ENCODE measurements at places on chromosomes 16 and 17.

DNA sequence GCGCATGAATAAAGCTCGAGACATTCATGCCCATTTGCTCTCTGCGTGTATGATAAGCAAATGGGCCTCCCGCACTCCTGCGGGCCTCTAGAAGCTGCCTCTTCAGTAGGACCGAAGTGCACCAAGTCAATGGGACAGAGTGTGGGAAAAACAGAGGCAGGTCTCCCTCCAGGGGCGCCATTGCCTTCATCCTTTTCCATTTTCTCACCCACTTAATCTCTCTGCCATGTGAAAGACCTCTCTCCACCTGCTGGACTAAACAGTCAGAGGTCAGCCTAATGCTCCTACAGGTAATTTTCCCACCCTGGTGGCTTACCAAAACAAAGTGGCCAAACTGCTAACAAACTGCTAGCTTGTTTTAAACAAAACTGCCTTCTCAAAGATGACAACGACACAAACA is 210.9 kb downstream of the ZFHX3 start:
- no peak for DNase-seq

- no peak for DNase-seq
These were observed 239 bp downstream of the PIEZO1 start for GRCh38 chr16:88784856-88785105.

- DNase-seq = peak; percentile 42
These were observed 724 bp downstream of the UBE2I start for GRCh38 chr16:1309888-1310831.

- no peak for DNase-seq
These were observed 1226.0 kb downstream of the CDH8 start for GRCh38 chr16:60810250-60810649.

GRCh38 chr16:11360641-11361373 is 15.5 kb downstream of the RMI2 start:
- no peak for DNase-seq

GRCh38 chr17:18019838-18020154 is 19.2 kb downstream of the ATPAF2 start:
- no peak for DNase-seq

- DNase-seq = no peak
These were observed 143.1 kb upstream of the GSE1 start for GRCh38 chr16:85469929-85470590.

GRCh38 chr16:71439523-71439922 is 2.3 kb downstream of the TLE7 start:
- DNase-seq = no peak

GRCh38 chr16:59210955-59211541 is 476.9 kb upstream of the GOT2 start:
- DNase-seq = no peak

- no peak for DNase-seq
These were observed 42.1 kb upstream of the TAOK1 start for GRCh38 chr17:29347831-29348629.

- DNase-seq = no peak
These were observed 117.7 kb upstream of the FOXF1 start for GRCh38 chr16:86392436-86393152.

DNA sequence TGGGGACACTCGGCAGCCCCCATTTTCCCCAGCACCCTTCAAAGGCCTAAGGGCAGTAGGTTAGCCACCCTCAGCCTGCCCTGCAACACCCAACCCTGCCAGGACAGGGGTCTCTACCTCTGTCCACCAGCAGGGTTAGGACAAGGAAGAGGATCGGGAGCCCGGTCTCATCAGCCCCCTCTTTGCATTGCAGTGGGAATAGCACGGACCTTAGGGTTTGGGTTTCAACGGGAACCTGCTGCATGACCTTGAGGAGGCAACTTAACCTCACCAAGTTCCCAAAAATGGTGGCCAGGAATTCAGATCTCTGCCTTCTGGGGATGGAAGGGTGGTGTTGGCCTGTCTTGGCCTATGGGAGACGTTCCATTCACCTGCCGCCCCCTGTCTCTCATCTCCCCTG is 20.2 kb upstream of the SPPL2C start:
- DNase-seq = no peak

DNA sequence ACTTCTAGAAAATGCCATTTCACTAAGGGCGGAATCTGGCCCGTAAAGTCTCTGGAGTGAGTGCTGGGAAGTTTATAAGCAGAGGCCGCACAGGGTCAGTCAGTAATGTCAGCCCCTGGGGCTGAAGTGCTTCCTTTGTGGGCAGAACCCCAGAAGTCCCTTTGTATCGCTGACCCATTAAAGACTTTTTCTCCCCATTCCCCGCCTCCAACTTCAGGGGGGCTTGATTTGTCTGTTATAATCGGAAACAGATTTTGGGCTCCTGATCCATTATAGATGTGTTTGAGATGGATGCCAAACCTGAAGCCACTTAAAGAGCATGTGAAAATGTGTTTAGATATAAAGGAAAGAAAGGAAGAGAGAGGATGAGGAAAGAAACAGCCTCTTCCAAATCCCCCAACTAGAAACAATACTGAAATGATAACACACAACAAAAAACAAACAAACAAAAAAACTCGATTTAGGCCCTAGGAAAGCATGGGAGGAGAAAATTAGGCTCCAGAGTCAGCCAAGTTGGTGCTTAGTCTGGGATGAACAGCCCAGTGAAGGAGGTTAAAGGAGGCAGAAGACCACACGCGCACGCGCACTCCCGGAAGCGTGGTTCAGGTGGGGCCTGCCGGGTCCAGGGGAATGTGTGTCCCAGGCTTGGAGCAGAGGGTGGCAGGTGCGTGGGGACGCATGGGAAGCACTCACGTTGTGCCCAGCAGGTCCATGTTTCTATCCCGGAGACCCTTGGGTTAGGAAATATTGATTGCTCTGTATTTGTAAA is 27.1 kb downstream of the MSI2 start:
- DNase-seq = no peak

DNA sequence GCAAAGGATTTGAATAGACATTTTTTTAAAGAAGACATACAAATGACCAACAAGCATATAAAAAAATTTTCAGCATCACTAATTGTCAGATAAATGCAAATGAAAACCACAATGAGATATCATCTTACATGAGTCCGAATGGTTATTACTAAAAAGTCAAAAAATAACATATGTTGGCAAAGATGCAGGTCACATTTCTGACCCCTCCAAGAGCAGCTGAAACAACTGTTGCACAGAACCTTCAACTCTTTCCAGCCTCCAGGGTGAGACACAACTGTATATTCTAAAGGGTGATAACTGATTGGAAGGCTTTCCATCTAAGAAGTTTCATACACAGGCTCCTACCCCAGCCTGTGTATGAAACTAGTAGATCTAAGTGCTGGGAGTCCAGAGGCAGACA is 51.9 kb downstream of the SLFN5 start:
- no peak for DNase-seq

DNA sequence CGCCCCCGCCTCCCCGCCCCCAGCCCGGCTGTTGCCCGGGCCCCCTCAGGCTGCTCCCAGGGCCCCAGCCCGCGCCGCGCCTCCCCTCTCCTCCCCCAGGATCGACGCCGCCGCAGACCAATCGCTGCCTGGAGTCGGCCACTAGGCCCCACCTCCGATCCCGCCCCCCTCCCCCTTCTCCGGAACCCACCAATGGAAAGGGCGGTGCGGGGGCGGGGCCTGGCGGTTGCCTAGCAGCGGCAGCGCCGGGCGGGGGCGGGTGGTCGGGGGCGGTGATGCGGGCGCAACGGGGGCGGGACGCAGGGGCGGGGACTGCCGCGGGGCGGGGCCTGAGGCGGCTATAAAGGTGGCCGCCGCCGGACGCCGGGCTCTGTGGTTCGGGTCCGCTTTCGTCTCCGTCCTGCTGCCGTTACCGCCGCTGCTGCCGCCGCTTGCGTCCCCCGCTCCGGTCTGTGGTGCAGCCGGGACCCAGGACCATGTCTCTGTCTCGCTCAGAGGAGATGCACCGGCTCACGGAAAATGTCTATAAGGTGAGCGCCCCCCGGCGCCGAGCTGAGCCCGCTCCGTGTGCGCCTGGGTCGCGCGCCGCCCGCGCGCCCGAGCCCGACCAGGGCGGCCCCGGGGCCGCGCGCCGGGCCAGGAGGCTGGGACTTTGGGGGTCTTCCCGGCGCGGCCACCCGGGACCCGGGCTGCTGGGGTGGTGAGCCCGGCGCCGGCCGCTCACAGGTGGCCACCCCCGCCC is at the start of gene BAIAP2:
TSS of gene BAIAP2 (plus strand) at position 373 of the 742 bp plus-strand sequence. CDS start at position 477, 104 bp downstream.
- peak; percentile 99 for DNase-seq

- no peak for DNase-seq
These were observed 1527.3 kb upstream of the GOT2 start for GRCh38 chr16:60261425-60261824.

GRCh38 chr17:48251950-48252349 is 144.4 kb downstream of the SNX11 start:
- DNase-seq = no peak

- no peak for DNase-seq
These were observed 102.5 kb downstream of the RBFOX3 start for GRCh38 chr17:79508291-79508716.

DNA sequence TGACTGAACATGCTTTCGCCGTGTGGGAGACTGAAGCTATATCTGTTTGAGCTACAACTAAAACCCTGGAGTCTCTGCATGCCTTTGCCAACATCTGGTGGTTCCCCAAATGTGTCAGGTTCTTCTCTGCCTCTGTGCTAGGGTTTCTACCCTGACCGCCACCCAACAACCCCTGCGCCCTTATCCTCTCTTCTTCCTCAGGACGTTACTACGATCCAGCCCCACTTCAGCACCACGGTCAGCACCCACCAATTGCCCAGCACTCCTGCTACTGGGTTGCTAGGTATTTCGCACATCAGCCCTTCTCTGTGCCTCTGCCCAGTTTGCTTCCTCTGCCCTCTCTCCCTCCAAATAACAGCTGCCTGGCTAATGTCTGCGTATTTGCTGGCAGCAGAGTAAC is 106.3 kb upstream of the HSBP1 start:
- DNase-seq = peak; percentile 3

DNA sequence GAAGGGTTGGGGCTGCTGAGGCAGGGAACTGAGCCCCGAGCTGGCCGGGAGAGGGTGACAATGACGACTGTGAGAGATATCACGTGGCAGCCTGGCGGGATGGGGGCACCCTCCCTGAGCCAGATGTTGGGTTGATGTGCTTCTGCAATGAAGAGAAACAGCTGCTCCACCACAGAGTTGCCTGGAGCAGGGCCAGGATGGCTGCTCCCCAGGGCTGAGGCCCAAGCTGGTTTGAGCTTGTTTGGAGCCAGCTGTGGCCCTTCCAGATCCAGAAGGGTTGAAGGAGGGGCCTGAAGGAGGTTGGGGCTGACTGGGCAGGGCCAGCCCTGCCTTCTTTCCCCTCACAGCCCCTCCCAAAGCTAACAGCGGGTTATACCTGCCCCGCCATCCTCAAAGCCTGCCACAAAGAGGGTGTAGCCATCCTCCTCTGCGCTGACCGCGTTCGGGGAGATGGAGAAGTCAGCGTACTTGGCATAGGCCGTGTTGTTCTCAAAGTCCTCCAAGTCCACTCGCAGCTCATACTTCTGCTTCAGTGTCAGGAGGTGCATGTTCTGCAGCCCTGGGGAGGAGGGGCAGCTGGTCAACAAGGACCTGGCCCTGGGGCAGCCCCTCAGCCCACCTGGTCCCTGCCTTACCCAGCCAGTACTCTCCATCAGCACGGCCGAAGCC is 2.1 kb downstream of the MFAP4 start:
- DNase-seq = no peak

GRCh38 chr17:32917842-32918241 is 10.1 kb upstream of the TMEM98 start:
- DNase-seq = no peak

GRCh38 chr17:32495359-32496231 is 8.8 kb downstream of the CDK5R1 start:
- no peak for DNase-seq

DNA sequence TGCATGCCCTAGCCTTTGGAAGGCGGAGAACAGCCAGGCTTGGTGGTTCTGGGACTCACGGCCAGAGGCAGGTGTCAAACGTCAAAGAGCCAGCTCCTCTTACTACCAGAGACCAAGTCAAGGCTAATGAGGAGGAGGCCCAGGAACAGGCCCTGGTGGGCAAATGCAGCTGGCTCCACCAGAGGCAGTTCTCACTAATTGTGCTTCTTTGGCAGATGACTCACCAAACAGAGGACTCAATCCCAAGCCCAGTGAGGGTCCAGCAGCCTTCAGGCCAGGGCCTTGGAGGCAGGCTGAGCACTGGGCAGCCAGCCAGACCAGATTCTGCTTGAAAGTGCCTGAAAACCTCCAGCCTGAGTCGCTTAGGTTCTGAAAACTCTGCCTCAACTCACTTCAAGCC is 336.5 kb upstream of the CDH5 start:
- DNase-seq = no peak

- DNase-seq = no peak
These were observed 116.3 kb downstream of the SOX9 start for GRCh38 chr17:72236980-72237633.

- DNase-seq = no peak
These were observed 19.7 kb downstream of the PHAF1 start for GRCh38 chr16:67129422-67129821.

GRCh38 chr17:76130473-76130872 is 10.6 kb downstream of the FOXJ1 start:
- no peak for DNase-seq

- DNase-seq = no peak
These were observed 31.6 kb upstream of the ERN1 start for GRCh38 chr17:64161380-64162176.

GRCh38 chr17:32161506-32162365 is 19.4 kb downstream of the RHOT1 start:
- no peak for DNase-seq

- no peak for DNase-seq
These were observed 130.4 kb upstream of the MPHOSPH6 start for GRCh38 chr16:82300374-82300951.

GRCh38 chr17:81119223-81120148 is 45.8 kb upstream of the PVALEF start:
- DNase-seq = peak; percentile 86

- DNase-seq = no peak
These were observed 9.4 kb downstream of the WNT3 start for GRCh38 chr17:46809110-46809571.

- DNase-seq = no peak
These were observed 86.8 kb downstream of the RBFOX1 start for GRCh38 chr16:7419441-7419840.

- no peak for DNase-seq
These were observed at the start of gene C16orf78 for GRCh38 chr16:49373504-49373903. Gene C16orf78, plus strand, starts transcription at chr16:49373804. Its CDS starts 136 bp downstream, at chr16:49373940.

GRCh38 chr16:15694499-15694898 is 44.5 kb downstream of the NDE1 start:
- DNase-seq = no peak

GRCh38 chr17:56880571-56880970 is 33.3 kb downstream of the TRIM25 start:
- no peak for DNase-seq

DNA sequence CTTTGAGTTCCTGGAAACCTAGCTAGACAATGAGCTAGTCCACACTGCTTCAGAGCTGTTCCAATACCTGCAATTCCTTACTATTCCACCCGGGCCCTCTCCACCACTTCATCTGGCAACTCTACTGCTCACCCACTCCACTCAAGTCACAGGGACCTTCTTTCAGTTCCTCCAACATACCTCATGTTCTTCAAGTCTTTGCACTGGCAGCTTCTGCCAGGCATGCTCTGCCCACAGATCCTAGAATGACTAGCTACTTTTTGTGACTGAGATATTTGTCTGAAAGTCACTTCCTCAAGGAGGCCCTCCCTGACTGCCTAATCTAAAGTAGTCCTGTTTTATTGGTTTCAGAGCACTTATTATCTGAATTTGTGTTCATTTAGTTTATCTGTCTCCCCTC is 86.4 kb downstream of the TEX14 start:
- no peak for DNase-seq

- DNase-seq = no peak
These were observed 167.9 kb upstream of the ZFHX3 start for GRCh38 chr16:73215678-73216377.
